ENCODE measurements at places on chromosomes 12 and 14.

DNA sequence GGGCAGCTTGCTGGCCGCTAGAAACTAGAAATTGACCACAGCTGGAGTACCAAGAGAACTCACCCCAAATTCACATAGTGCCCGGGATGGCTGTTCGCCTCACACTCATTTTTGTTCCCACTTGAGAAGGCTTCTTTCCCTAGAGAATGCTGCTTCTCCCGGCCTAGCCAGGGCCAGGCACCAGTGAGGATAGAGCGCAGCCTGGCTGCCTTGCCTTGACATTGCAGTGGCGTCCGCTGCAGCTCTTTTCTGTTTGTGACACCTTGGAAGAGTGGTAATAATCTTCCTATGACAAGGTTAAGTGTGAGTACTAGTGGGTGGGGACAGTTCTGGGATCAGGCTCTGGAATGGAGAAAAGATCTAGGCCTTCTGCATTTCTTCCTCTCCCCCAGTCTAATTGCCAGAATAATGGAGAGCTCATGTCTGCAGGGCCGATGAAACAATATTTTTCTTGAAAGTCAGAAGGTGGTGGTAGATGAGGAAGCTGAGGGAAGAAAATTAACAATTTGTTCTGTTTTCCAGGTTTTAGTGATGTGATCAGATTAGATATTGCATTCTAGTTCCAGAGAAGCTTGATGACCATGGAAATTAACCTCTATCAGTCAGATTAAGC lies 3.7 kb downstream of the TMEM253 start:
- peak; percentile 60 for DNase-seq

- no peak for DNase-seq
Measured at GRCh38 chr14:79278798-79279644, 932.3 kb downstream of the DIO2 start.

- no peak for DNase-seq
Measured at GRCh38 chr14:81209167-81209836, 11.5 kb downstream of the GTF2A1 start.

GRCh38 chr14:74583689-74584434 lies 28.2 kb downstream of the LTBP2 start:
- DNase-seq: no peak

DNA sequence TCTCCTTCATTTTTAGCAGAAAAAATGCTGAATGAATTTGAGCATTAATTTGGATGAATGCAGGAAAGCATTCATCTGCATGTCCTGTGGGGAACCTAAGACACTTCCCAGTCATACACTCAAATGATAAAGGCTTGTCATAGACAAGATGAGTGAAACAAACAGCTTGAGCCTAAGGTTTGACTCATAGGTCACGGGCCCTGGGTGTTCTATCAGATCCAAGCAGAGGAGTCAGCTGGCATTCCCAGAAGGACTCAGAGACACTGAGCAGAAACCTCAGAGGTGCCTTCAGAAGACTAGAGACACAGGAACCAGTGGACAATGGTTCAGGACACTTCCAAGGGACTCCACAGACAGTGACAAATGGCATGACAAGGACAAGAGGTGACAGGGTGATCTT lies 183.9 kb downstream of the NTF3 start:
- no peak for DNase-seq

DNA sequence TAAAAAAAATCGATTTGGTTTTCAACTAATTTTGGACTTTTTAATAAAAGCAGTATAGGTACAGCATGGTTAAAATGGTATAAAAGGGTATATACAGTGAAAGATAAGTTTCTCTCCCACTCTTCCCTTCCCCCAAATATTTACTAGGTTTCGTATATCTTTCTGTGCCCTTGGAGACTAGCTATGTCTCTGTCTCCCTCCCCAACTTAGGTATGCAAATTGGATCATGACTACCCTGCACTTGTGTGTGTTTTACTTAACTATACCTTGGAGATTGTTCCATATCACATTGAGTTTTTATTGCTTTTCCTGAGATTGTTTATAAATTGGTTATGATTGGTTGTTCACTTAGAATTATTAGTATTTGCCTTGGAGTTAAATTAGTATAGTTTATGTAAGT lies 19.4 kb downstream of the AEBP2 start:
- DNase-seq: no peak

DNA sequence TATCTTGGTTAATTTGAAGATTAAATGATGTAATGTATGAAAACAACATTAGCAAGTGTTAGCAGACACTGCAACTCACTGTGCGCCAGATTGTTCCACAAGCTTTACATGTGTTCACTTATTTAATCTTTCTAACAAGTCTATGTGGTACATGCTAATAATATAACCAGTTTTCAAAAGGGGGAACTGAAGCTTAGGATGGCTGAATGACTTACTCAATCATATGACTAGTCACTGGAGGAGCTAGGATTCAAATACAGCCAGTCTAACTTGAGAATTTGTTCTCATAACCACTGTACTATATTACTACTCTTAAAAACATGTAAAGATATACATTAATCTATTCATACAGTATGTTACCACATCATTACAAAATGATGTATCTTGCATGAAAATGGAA lies 60.5 kb upstream of the LRIG3 start:
- DNase-seq: no peak

DNA sequence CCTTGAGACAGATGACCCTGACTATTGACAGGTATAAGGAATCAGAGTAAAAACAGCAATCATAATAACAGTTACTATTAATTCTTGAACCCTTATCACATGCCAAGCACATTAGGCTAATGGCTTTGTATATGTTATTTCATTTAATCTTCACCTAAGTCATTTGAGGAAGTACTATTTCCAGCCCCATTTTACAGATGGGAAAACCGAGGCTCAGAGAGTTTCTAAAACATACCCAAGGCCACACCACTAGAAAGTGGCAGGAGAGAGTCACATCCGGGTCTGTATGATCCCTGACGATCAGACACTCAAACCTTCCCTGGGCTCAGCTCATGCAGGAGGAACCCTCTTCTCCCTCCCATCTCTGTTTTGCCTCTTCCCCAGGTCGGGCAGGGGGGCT lies 209.5 kb downstream of the RBM19 start:
- no peak for DNase-seq

All from central memory CD4-positive, alpha-beta T cell (primary cell).